Activated naive CD4-positive, alpha-beta T cell (primary cell): ENCODE measurements at places on chromosomes 11 and 22.

- no peak for DNase-seq
These were observed 5.4 kb upstream of the SORL1 start for GRCh38 chr11:121446752-121447156.

- no peak for DNase-seq
These were observed 379.9 kb downstream of the TTC28 start for GRCh38 chr22:28299753-28300152.

DNA sequence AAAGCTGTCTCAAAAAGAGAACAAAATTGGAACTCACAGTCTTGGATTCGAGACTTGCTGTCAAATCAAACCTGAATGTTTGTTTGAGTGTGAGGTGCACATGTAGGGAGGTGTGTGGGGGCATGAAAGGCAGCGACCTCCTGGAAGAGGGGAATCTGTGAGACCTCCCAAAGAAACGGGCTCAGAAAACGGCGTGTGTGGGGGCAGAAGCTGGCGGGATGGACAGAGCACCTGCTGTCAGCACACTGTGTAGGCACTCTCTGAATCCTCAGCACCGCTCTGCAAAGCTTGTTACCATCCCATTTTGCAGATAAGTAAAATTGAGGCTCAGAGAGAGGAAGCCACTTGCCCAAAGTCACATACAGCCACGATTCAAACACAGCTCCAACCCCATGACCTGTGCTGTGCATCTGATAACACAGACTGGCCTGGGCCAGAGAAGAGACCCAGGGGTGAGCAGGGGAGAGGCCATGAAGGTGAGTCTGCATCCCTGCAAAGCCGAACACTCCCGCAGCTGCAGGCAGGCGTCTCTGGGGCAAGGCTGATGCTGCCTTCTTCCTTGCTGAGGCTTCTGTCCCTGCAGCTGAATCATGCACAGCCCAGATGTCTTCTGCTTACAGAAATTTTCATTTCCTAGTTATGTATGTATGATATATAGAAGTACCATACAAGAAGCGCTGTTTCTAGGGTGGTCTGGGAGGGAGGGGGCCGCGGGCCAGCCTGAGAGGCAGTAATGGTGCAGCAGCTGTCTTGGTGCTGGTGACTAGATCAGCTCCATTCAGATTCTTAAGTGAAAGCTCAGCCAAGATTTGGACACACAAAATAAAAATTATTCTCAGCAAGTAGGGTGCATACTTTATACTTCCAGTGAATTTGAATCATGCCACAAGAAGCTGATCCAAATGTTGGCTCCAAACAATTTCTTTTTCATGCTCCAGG, 67.3 kb upstream of the SHISAL1 start:
- no peak for DNase-seq

DNA sequence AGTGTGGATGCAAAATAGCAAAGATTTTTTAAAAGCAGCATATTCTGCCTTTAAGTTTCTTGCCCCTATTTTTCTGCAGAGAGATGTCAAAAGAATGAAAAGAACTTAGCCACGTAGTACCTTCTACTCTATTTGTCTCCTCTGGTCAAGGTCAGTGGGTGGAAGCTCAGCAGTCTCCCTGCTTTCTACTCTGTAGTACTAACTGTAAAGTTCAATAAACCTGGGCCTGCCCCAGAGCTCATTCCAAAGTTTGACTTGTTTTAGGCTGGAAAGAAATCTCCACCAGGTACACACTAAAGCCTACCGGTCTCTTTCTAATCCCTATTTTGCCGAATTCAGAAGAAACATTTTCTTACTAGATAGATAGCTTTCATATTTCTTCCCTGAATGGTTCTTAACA, 247.9 kb upstream of the ARHGAP20 start:
- no peak for DNase-seq
